Ureter (tissue), 1 donor: ENCODE measurements at places on chromosomes 4 and X.

DNA sequence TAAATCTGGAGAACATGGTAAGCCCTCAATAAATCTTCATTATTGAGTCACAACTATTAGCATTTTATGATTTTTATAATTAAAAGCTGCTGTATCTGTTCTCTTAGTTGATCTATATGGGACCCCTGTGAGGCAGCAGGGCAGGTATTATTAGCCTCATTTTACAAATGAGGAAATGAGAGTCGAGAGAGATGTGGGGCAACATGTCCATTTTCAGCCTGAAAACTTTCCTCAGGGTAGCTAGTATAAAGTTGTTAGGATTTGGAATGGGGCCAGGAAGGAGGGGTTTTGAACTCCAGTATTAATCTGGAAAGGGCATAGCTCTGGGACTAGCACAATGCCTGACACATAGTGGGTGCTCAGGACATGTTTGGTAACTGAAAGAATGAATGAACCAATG, 191.7 kb upstream of the GPC4 start:
- DNase-seq: no peak

DNA sequence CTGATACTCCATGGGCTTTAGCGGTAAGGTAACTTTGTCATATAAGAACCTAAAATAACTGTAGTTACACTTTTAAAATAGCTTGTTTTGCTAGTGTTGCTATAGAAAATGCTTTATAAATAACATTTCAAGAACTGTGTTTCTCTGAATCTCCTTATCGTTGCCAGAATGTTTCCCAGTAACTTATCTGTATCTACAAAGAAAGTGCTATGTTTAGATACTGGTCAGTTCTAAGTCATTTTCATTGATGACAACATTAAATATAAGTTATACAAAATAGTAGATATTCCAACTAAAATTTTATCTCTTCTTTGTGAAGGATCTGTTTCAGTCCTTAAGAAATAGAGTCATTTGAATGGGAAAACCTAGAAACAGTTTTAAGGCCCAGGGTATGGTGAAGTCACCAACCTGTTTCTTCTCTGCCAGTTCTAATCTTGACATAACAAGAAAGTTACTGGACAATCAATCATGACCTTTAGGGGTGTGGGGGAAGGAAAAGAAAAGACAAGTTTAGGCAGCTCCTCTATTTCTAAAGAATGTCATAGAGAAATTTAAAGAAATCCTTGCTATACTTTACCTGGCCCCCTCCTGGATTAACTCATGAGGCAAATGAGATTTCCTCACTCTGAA, 425.9 kb downstream of the RPA4 start:
- no peak for DNase-seq

GRCh38 chrX:25022499-25023325, 6.9 kb upstream of the ARX start:
- DNase-seq: no peak

GRCh38 chrX:153948847-153949805, 4.7 kb upstream of the RENBP start:
- DNase-seq: no peak

GRCh38 chrX:7164174-7164573, 16.2 kb upstream of the PUDP start:
- no peak for DNase-seq

GRCh38 chr4:112857461-112857860, 192.0 kb upstream of the ANK2 start:
- DNase-seq: no peak

GRCh38 chrX:107603429-107604159, 24.7 kb upstream of the PRPS1 start:
- DNase-seq: no peak

DNA sequence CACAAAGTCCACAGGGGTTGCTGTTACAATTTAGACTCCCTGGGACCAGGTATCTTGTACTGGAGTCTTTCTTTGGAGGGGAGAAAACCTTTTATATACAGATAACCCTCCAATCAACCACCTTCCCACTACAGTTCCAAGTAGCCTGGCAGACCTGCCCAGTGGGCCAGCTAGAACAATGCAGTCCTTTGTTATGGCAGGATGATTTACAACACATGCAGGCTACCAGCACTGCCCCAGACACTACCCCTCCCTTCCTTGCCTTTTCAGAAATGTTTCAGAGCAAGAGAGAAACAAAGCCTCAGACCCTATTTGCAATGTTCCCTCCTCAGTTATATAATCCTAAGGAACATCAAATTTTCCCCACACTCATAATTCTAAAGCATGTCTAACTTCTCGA, 11.1 kb downstream of the RASL11B start:
- DNase-seq: no peak

DNA sequence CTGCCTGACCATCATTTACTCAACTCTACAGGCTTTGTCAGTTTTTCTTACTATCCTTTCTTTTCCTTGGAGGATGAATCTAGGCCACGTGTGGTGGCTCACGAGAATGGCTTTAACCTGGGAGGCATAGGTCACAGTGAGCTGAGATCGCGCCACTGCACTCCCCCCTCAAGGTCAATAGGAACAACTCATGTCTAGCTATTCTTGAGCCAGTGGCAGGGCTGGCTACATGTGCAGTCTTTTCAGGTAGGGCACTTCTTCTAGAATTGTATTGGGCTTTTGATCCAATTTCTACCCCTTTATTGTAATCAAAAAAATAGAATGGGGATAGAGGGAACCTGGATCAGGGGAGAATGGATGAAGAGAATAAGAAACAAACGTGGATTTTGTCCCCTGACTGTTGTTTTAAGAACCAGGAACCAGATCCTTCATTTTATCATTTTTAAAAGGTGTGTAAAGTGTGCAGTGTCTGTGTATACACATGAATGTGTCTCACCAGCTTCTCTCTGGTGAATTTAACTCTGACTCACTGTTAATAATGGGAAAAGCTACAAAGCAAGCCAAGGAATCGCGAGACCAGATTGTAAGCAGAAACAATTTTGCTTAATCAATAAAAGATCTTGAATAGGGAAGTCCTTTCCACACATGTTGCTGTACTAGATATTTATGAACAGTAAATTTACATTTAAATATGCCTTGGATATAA, 283.9 kb upstream of the GPC4 start:
- DNase-seq: no peak

DNA sequence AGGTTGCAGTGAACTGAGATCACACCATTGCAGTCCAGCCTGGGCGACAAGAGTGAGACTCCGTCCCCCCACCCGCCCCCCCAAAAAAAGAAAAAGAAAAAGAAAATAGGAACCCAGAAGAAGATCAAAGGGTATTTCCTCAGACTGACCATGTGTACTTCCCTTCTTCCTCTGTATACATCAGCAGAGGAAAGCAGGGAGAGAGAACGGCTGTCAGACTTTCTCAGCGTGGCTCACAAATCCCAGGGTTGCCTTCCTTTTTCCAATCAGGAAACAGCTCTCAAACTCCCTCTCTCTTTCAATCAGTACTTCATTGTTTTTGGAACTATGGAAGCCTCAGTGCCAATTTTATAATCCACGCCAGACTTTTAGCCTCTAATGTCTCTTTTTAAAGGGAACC, 59.1 kb downstream of the CHRNA9 start:
- no peak for DNase-seq

GRCh38 chr4:143359644-143360193, 23.0 kb downstream of the GAB1 start:
- DNase-seq: no peak

DNA sequence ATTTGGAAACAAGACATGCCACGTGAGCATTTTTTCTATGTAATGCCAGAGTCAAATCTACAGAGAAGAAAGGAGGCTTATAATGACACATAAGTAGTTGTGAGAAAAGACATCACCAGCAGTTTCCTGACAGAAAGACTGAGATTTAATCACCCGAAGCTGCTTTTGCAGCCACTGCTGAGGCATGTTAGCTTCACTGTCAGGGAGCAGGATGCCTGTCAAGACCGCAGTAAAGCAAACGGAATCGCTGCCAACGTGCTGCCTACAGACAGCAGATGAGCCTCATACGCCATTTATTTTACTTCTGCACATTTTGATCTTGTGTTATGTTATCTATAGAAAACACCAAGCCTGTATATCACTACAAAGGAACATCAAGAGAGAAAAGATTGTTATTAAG, 68.7 kb upstream of the NDST3 start:
- no peak for DNase-seq

DNA sequence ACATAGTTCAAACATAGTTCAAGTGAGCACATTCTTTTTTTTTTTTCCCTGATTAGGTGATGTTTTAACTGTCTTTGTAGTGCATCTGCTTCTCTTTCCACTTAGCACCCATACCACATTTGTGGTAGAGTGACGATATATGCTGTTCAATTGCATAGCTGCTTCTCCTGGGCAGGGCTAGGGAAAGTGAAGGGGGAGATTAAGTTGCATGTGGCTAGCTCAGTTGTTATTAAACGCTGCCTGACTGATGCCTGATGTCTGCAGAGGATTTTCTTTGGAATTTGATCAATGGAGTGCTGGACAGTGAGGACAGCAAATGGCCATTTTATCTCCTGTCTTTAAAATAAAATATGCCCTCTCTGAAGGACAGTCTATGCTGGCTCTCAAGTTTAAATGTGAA, 63.7 kb downstream of the ANK2 start:
- DNase-seq: no peak

GRCh38 chr4:8435656-8436121, 4.8 kb downstream of the ACOX3 start:
- DNase-seq: no peak

- DNase-seq: no peak
These were observed 7.5 kb downstream of the SEPTIN6 start for GRCh38 chrX:119685225-119686066.

- DNase-seq: no peak
These were observed 55.6 kb downstream of the ADGRA3 start for GRCh38 chr4:22460266-22460665.

DNA sequence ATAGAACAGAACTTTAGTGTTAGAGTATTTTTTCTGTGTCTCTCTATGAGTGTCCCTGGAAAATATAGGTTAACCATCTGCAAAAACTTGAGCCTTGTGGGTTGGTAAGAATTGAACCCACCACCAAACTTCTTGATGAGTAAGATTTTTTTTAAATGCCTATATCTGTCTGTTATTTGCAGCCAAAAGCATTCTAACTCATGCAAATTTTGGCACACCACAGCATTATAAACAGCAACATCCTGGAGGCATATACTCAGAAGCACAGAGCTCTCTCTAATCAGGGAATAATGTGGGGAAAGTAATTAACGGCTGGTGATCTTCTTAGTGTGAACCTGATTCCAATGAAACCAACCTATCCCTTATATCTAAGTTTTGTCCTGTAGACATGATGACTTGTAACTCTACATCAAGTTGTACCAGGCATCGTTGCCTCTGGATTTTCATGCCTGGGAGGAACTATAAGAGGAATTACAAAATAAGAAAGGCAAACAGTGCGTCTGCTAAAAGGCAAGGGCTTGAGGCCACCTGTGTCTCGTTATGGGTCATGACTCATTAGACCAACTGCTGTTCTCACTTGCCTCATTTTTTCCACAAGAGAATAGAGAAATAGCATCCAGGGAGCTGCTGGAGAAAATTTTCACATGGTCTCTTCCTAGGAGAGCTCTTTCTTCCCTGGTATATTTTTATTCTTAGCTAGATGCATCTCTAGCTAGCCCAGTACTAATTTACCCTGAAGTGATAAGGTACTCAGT, 202.4 kb downstream of the CHIC2 start:
- DNase-seq: no peak

DNA sequence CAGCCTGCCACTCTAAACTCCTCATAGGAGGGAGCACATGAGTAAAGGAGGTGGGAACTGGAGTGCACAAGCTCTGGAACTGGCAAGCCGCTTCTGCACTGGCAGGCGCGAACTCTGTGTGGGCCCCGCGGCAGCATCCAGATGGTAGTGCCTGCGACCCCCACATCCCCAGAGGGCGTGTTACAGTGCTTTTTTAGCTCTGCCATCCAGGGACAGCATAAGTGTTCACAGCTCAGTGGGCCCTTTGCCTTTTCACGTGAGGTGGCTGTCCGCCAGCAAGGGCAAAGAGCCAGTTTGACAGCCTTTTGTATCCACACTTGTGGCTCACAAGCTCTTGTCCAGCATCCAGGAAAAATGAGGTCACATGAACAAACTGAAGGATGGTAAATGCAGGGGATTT, 581.6 kb upstream of the DIAPH2 start:
- peak; percentile 59 for DNase-seq

DNA sequence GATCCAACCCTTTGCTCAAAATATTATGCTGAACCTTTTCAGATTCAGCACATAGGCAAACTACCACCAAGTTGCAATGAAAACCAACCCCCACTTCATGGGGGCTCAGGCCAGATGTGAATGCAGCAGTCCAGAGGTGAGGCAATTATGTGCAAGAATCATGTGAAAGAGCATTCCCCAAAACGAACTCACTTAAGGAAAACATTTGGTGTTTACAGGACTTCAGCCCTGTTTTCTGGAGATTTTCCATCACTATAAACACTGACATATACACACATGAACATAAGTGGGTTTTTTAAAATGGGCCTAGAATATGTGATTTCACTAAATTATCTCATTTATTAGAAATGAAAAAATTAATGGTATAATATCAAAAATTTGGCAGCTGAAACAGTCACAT, 31.5 kb downstream of the BMP3 start:
- no peak for DNase-seq

- peak; percentile 42 for DNase-seq
These were observed 123.6 kb upstream of the TET2 start for GRCh38 chr4:105022811-105023667.

- DNase-seq: no peak
These were observed 152.1 kb downstream of the THOC2 start for GRCh38 chrX:123580792-123581191.
